ENCODE measurements at places on chromosomes 5 and 9. TPM values are rescaled to one million over a fixed set of nuclear protein-coding genes. Genes with fewer than 3 reads are reported as not detected.
A peak's percentile ranks its signal among the peaks of the same experiment; 100 is the strongest.

GRCh38 chr9:92512622-92513021, 23.2 kb downstream of the ECM2 start:
- no peaks in the 10 kb centered on the region for H3K27me3 ChIP-seq
- no peaks in the 10 kb centered on the region for H3K36me3 ChIP-seq
- no peak overlapping the region for H3K4me3 ChIP-seq
- DNase-seq: no peak

GRCh38 chr9:107067739-107068416, 204.9 kb downstream of the ZNF462 start:
- no peak overlapping the region for H3K27ac ChIP-seq
- H3K36me3 ChIP-seq: no peaks in the 10 kb centered on the region
- no peaks in the 10 kb centered on the region for H3K4me1 ChIP-seq
- H3K4me3 ChIP-seq: no peak overlapping the region

DNA sequence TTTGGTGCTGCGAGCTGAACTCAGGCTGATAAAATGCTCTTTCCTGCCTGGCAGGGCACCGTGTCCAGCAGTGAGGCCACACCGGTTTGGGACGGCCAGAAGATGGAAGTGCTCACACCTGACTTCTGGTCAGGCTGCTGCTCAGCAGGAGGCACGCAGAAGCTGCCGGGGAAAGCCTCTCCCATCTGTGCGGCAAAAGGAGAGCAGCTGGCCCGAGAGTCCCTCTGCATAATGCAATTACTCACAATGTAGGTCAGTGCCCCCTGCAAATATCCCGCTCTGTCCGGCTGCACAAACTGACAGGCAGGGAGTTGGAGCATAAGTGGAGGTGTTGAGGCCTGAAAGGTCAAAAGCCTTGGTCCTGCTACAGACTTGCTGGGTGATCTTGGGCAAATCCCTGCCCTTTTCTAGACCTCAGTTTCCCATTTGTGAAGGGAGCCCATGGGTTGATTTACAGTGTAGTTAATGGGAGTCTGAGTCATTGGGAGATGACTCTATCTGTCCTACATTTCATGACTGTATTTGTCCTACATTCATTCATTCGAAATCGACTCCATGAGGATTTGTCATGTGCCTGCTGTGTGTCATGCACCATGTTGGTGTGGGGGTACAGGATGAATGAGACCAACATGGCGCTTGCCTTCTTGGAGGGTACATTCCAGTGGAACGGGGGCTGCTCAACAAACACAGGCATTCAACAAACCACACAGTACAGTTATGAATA, 61.8 kb upstream of the TBC1D2 start:
- no peak for DNase-seq
- no peaks in the 10 kb centered on the region for H3K27me3 ChIP-seq
- H3K4me1 ChIP-seq: peaks cover 11% of the 10 kb centered on the region
- no peaks in the 10 kb centered on the region for H3K36me3 ChIP-seq

Gene ADAMTSL2
- 0.21 TPM for polyA plus RNA-seq

GRCh38 chr5:167889276-167889675, 402.2 kb upstream of the WWC1 start:
- H3K4me1 ChIP-seq: peaks cover 16% of the 10 kb centered on the region
- H3K27ac ChIP-seq: peak overlapping the region; percentile 48
- peak overlapping the region; percentile 15 for H3K4me3 ChIP-seq
- no peaks in the 10 kb centered on the region for H3K27me3 ChIP-seq
- DNase-seq: peak; percentile 32

GRCh38 chr9:84317563-84317962, 23.0 kb downstream of the SLC28A3 start:
- DNase-seq: peak; percentile 41
- H3K36me3 ChIP-seq: no peaks in the 10 kb centered on the region
- no peaks in the 10 kb centered on the region for H3K27me3 ChIP-seq
- no peak overlapping the region for H3K4me3 ChIP-seq

DNA sequence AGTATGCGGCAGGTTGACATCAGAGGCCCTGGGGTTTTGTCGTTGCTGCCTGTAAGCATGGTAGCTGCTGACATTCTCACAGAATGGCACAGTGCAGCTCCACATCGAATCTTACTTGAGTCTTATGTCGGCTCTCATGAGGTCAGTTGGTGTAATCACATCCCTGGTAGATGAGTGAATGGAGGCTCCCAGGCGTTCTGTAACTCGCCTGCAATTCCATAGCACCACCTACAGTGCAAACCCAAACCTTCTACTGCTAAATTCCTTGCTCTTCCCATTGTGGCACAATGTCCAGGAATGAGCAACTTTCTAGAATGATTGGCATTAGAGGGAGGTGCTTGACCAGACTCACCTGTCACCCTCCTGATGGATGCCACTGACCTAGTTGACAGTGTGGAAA, 578.4 kb downstream of the CCDC171 start:
- H3K36me3 ChIP-seq: no peaks in the 10 kb centered on the region
- no peak overlapping the region for H3K4me3 ChIP-seq
- H3K27ac ChIP-seq: no peak overlapping the region
- peak; percentile 56 for DNase-seq

Gene PAEP
- polyA plus RNA-seq: not detected

Gene PCDHGB6
- polyA plus RNA-seq: 2.8 TPM

Gene HTR1A
- polyA plus RNA-seq: 0.92 TPM

DNA sequence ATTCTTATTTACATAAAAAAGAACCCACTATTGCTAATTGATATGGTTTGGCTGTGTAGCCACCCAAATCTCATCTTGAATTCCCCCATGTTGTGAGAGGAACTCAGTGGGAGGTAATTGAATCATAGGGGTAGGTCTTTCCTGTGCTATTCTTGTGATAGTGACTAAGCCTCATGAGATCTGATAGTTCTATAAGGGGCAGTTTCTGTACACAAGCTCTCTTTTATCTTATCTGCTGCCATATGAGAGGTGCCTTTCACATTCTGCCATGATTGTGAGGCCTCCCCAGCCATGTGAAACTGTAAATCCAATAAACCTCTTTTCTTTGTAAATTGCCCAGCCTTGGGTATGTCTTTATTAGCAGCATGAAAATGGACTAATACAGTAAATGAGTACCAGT, 58.2 kb upstream of the PRR16 start:
- no peaks in the 10 kb centered on the region for H3K27me3 ChIP-seq
- H3K27ac ChIP-seq: no peak overlapping the region
- H3K4me1 ChIP-seq: no peaks in the 10 kb centered on the region
- H3K4me3 ChIP-seq: no peak overlapping the region
- no peaks in the 10 kb centered on the region for H3K36me3 ChIP-seq

- no peak for DNase-seq
- H3K27ac ChIP-seq: peak overlapping the region; percentile 66
- no peaks in the 10 kb centered on the region for H3K36me3 ChIP-seq
- no peak overlapping the region for H3K4me3 ChIP-seq
These were observed 90.6 kb downstream of the PRRT1B start for GRCh38 chr9:131635892-131636291.

DNA sequence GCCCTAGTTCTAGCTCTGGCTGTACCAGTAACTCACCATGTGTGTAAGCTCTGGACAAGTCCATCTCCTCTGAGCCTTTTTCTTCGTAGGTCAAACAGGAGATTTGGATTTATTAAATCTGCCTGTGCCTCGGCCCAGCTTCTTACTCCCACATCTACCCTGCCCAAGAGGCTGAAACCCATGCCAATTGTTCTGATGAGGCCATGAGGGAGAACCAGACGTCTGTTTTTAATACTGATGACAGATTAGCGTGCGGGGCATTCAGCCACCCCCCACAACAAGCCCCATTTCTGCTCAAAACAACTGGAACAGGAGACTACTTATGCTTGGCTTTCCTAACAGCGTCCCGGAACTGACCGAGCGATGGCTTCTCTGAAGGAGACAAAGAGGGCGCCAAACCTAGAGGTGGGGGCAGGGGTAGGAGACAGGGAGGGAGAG, 81.2 kb upstream of the TRIM32 start:
- DNase-seq: peak; percentile 34
- H3K27me3 ChIP-seq: no peaks in the 10 kb centered on the region
- peaks cover 10% of the 10 kb centered on the region for H3K4me1 ChIP-seq
- no peak overlapping the region for H3K27ac ChIP-seq
- no peak overlapping the region for H3K4me3 ChIP-seq

DNA sequence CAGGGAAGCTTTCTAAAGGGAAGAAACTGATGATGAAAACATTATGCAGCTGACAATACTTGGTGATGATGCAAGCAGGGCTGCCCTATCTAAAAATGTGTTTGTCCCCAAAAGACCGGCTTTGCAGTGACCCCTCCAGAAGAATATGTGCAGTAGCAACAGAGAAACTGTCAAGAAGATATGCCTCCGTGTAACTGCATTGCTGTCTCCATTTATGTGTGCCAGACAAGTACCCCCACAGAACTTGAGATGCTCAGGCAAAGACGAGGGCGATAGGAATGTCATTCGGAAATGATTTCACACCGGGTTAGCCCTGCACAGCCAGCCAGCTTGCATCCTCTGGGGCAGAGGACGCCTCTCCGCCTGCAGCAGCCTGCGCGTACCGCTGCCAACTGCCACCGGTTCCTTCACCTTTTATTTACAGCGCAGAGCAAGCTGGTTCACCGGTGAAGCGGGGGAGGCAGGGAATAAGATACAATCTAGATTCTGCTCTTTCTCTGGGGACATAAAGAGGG, 2.0 kb downstream of the GABBR2 start:
- peak overlapping the region; percentile 62 for H3K4me3 ChIP-seq
- peaks cover 68% of the 10 kb centered on the region for H3K27me3 ChIP-seq
- no peaks in the 10 kb centered on the region for H3K36me3 ChIP-seq
- H3K4me1 ChIP-seq: peaks cover 5% of the 10 kb centered on the region

- no peak overlapping the region for H3K4me3 ChIP-seq
- no peak overlapping the region for H3K27ac ChIP-seq
- DNase-seq: no peak
- no peaks in the 10 kb centered on the region for H3K4me1 ChIP-seq
- no peaks in the 10 kb centered on the region for H3K36me3 ChIP-seq
These were observed 12.0 kb upstream of the AOPEP start for GRCh38 chr9:94714494-94714893.

DNA sequence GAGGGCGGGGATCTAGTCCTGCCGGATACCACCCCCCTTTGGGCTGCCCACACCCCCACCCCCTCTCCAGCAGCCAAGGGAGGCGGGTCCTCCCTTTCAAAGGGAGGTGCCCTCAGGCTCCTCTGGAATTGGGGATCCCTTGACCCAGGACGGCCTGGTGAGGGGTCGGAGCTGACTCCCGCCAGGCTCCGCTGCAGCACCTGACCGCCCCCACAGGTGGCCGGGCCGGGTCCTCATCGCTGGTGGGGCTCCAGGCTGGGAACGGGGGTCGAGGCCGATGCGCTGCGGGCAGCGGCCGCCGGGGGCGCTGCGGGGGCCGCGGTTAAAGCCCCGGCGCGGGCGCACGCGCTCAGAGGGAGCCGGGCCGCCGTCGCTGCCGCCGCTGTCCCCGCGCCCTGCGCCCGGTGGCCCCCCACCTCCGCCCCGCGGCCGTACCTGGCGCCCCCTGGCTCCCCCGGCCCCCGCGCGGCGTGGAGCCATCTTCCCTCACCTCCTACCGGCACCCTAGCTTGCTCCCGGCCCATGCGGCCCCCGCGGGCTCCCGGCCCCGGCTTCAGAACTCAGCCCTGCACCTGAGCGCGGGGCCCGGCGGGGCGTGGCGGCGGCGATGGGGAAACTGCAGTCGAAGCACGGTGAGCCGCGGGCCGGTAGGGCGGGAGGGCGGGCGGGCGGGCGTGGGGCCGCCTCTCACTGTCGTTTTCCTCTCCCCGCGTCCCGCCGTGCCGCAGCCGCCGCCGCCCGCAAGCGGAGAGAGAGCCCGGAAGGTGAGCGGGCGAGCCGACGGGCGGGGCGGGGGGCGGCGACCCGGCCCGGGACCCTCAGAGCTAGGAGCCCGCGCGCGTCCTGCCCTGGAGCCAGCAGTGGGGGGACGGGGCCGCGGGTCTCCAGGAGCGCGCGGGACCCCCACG, at the start of gene NKD2:
NKD2 (plus strand) TSS at position 352 of the 908 bp plus-strand sequence; CDS start at position 608, 256 bp downstream.
- H3K4me1 ChIP-seq: peaks cover 8% of the 10 kb centered on the region
- H3K27ac ChIP-seq: no peak within 1 kb of the TSS
- peak within 1 kb of the TSS; percentile 51 for H3K4me3 ChIP-seq
- H3K27me3 ChIP-seq: peaks cover 67% of the 10 kb centered on the region
- H3K36me3 ChIP-seq: no peaks in the 10 kb centered on the region

- H3K4me3 ChIP-seq: peak overlapping the region; percentile 84
- H3K27me3 ChIP-seq: no peaks in the 10 kb centered on the region
- no peaks in the 10 kb centered on the region for H3K36me3 ChIP-seq
- DNase-seq: no peak
- peaks cover 71% of the 10 kb centered on the region for H3K4me1 ChIP-seq
These were observed 230 bp downstream of the SLC44A1 start for GRCh38 chr9:105244734-105245028.

Gene TRAF1
- polyA plus RNA-seq: 0.63 TPM

DNA sequence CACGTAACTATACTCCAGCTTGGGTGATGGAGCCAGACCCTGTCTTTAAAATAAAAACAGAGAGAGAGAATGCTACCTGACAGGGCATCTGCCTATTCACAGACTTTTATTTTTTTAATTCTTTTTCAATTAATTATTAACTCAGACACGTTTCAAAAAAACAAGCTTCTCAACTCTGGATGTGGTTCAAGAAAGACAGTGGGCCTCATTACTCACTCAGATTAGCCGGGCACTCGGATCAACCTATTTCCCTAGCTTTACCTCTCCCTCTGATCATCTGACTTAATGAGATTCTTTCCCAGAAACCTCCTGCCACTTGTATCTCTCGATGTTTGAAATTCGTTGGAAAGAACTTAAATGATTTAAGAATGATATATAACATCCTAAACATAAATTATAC, 134.1 kb downstream of the TRPM6 start:
- no peaks in the 10 kb centered on the region for H3K4me1 ChIP-seq
- no peak overlapping the region for H3K27ac ChIP-seq
- H3K36me3 ChIP-seq: no peaks in the 10 kb centered on the region
- H3K27me3 ChIP-seq: no peaks in the 10 kb centered on the region

Gene THBS4
- polyA plus RNA-seq: 14.0 TPM

DNA sequence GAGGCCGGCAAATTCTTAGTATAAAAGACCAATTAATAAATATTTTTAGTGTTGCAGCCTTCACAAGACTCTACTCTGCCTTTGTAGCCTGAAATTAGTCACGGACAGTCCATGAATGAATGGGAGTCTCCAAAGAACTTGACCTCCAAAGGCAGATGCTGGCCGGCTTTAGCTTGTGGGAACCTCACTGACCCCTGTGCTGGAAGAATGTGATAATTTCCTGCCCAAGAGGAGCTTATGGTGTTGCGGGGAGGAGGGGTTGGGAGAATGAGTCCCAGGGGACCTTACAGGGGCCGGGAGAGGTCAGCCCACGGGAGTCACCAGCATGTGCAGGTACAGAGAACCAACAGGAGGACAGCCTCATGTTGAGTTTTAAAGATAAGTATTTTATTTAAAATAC, 143.1 kb downstream of the IRX2 start:
- no peak overlapping the region for H3K4me3 ChIP-seq
- H3K4me1 ChIP-seq: no peaks in the 10 kb centered on the region
- no peaks in the 10 kb centered on the region for H3K27me3 ChIP-seq
- H3K36me3 ChIP-seq: no peaks in the 10 kb centered on the region
- no peak for DNase-seq

Measured in GM23338 (cell line).